ENCODE measurements at places on chromosomes 11 and 22.

DNA sequence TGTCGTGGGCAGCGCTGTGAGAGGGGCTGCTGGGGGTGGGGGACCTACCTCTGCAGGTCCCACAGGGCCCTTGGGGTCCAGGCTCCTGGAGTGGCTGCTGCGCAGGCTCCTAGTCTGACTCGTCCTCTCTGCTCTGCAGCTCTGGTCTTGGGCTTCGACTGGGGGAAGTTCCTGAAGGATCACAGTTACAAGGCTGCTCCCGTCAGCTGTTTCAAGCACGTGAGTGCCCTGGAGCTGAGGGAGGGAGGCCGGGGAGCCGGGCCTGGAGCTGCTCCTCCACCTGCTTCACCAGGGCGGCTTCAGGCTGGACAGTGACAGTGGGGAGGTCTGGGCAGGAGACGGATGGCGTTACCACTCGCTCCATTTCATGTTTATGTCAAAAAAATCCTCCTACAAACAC lies 11.9 kb downstream of the L3MBTL2 start:
- no peak for DNase-seq

DNA sequence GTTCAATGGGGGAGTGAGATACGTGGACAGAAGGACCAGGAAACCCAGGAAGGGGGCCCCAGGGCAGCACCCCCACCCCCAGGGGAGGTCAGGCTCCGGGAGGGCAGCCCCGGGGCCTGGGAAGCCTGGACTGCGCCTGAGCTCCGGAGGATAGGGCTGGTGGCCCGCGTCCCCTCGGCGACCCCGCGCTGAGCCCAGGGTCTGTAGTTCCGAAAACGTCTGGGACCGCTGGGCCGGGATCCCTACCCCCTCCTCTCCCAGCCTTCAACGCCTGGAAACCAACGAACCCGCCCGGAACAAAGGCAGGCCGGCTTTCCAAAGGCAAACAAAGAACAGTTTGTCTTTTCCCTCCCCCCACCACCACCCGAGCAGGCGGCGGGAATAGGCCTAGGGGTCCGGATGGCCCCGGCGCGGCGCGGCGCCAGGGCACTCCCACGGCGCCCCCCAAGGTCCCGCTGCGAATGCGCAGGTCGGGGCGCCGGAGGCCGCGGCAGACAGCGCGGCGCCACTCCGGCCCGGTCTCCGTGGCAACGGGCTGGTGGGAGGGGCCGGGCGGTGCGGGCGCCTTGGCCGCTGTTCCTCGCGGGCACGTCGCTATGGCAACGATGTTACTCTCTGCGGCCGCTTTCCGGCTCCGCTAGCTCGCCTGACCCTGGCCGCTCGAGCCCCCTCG lies 58.5 kb downstream of the IGLL1 start:
- DNase-seq, result peak; percentile 83

GRCh38 chr11:95248666-95249467 lies 17.9 kb upstream of the SESN3 start:
- DNase-seq, result no peak

DNA sequence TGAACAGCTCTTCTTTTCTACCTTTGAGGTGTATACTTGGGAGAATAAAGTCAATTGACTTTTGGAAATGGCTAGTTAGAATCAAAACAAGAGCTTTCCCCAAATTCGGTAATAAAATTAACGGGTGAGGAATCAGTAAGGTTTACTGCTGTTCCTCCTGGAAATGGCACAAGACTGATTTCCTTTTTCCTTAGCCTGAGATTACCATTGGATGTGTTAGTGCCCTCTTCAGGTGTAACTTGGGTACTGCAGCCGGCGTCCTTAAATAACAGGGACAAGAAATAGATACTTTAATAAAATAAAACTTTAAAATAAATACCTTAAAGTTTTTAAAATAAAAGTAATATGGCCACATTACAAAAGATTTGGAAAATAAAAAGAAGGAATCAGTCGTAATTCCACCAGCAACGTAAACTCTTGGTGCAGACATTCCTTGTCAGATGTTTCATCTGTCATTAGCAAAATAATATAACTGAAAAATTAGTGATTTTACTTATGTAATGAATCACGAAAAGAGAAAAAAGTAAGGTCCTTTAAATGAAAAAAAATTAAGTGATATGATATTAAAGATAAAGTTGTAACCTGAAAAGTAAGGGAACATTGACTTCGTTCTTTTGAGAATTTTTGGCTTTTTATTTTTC lies 29.7 kb downstream of the ZFTA start:
- peak; percentile 83 for DNase-seq

GRCh38 chr11:9973921-9974320 lies 310.0 kb downstream of the SWAP70 start:
- DNase-seq, result no peak

GRCh38 chr11:63951779-63952536 lies 13.2 kb downstream of the NAA40 start:
- no peak for DNase-seq

DNA sequence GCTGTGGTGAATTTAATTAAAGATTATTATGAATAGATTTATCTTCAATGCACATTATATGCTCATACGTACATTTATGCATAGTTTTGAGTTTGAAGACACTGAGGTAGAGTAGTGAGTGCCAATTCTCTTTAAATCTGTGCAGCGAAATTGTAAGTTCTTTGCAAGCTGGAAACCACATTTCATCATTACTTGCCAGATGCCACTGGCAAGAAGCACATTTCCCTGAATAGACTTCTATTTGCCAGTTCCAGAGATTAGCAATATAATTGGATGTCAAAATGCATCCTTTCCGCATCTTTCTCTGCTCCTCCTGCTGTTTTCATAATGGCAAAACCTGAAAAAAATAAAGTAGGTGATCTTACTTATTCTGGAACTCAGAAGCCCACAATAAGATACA lies 448.0 kb downstream of the LUZP2 start:
- no peak for DNase-seq

DNA sequence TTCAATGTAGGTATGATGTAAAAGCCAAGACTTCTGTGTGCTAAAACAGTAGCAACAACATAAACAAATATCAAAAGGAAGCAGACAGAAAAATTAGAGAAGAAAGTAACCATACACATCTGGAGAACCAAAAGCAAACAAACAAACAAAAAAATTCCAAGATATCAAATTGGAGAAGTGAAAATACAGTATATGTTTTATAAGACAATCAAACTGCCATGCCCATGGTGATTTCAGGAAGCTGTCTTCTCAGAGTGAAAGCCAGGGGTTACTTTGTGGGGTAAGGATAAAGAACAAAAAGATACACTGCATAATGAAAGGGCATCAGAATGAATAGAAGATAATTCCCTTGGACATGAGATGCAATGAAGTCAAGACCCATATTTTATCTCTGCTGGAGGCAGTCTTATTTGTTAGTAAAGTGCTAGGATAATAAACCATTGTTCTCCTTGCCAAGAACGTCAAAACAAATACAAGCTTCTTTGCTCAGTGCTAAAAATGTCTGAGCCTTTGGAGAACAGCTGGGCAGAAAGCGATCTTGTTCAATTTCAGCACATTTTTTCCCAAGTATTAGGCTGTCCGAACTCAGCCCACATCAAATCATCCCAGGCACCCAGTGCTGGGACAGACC lies 38.1 kb upstream of the LDLRAD3 start:
- DNase-seq, result no peak

DNA sequence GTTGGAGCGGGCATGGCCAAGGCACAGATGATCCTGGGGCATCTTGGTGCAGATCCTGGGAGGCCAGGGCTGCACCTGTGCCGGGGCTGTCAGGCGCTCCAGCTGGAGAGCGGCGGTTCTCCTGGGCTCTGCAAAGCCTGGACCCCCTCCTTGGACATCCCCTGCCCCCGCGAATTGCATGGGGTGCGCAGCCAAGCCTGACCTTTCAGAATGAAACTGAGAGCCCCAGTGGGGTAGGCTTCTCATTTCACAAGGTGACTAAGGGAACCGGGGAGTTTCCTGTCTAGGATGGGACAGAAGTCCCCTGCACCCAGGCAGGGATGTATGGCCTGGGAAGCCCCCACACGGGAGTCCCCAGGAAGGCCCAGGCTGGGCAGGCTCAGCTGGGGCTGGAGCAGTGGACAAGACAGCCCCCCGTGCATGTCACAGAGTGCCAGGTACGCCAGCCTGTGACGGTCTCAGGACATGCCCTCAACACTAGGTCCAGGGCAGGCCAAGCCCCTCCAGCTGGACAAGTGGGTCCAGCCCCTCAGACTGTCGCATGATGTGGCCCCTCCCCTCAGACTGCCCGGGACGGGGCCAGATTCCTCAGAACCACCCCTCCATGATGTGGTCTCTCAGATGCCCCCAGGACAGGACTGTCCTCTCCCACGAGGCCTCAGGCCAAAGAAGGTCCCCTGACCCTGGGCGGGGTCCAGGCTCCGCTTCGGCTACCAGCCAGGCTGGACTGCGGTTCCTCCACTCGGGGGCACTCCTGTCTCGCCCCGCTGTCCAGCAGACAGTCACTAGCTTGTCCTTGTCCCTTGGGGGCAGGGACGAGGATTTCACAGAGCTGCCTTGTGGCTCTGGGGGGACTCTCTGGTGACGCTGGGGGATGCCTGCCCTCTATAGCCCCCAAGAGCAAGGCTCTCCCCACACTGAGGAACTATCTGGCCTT lies 2.3 kb downstream of the LSP1 start:
- no peak for DNase-seq

- no peak for DNase-seq
These were observed 41.3 kb downstream of the MUC6 start for GRCh38 chr11:995044-995751.

Measured in T47D (cell line).